ENCODE measurements at places on chromosomes 2 and 18. TPM values are rescaled to one million over a fixed set of nuclear protein-coding genes. Genes with fewer than 3 reads are reported as not detected.

DNA sequence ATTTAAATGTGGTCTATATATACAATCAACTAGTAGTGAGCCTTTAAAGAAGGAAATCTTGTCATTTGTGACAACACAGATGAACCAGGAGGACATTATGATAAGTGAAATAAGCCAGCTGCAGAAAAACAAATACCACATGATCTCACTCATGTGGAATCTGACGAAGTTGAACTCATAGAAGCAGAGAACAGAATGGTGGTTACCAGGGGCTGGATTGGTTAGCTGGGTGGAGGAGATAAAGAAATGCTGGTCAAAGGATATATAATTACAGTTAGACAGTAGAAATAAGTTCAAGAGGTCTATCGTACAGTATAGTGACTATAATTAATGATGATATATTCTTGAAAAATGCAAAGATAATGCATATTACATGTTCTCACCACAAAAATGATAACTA, 267.9 kb downstream of the FBXO15 start:
- no peaks in the 10 kb centered on the region for H3K4me1 ChIP-seq
- no peaks in the 10 kb centered on the region for H3K27me3 ChIP-seq
- no peak overlapping the region for H3K4me3 ChIP-seq
- no peak overlapping the region for H3K27ac ChIP-seq
- no peaks in the 10 kb centered on the region for H3K36me3 ChIP-seq

GRCh38 chr2:17912266-17912691, 33.8 kb downstream of the KCNS3 start:
- H3K27ac ChIP-seq = no peak overlapping the region
- DNase-seq = no peak
- no peak overlapping the region for H3K4me3 ChIP-seq
- no peaks in the 10 kb centered on the region for H3K36me3 ChIP-seq
- H3K4me1 ChIP-seq = peaks cover 21% of the 10 kb centered on the region

- H3K4me1 ChIP-seq = peaks cover 41% of the 10 kb centered on the region
- no peak overlapping the region for H3K27ac ChIP-seq
- no peak for DNase-seq
- H3K36me3 ChIP-seq = no peaks in the 10 kb centered on the region
- H3K27me3 ChIP-seq = no peaks in the 10 kb centered on the region
These were observed 93.7 kb downstream of the COBLL1 start for GRCh38 chr2:164747783-164748433.

DNA sequence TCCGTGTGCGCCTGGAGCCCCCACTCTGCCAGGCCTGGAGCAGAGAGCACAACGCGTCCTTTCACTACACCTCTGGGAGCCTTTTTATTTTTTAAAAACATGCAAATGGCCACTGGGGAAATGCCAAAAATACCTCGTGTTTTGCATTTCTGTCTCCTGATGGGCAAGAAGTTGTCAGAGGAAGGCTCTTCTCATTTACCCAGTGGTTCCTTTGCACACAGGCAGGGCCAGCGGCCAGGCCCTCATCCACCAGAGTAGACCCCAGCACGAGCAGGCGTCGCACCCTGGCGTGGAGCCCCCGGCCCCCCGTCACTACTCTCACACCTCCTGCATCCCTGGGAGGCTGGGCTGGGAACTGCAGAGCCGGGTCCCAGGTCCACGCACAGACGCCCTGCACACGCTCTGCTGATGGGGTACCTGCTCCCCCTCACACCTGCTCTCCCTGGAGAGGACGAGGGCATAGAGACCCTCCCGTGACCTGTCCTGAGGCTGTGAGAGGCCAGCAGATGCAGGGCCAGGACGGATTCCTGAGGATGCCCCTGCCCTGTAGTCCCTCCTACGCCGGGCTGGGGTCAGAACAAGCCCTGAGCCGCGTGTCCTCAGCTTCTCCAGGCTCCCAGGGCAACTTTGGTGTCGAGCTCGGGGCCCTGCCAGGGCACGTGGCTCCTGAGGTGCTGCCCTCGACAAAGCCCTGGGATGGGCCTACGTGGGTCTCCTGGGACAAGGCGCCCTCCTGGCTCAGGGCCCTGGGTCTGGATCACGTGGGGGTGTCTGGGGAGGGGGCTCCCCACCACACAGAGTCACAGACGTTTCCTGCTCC, 65.0 kb downstream of the NFATC1 start:
- peaks cover 7% of the 10 kb centered on the region for H3K4me1 ChIP-seq
- no peak overlapping the region for H3K4me3 ChIP-seq
- H3K36me3 ChIP-seq = peaks cover 10% of the 10 kb centered on the region
- no peak overlapping the region for H3K27ac ChIP-seq

The IL36B gene
- not detected for total RNA-seq

DNA sequence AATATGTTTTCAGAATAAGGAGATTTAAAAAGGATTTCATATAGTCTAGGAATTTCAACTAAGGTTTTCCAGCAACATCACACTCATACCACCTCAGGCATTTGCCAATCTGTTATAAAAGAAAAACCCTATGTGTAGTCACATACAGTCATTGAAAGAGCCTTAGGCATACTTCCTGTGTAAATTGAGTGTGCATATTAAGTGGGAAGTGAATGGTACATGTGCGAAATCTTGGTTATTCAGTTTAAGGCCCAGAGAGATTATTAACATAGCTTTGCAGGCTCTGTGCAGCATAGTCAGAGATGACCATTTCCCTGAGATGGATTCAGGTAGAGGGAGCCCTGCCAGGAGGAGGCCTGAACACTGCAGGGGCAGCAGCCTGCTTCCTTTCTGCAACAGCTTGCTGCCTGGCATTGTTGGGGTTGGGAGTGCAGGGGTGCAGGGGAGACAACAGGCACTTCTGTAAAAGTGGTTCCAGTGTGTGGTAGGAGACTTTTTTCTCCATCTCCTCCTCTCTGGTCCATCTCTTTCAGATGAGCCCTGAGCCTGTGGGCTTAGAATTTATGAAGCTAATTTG, 100.1 kb upstream of the OSR1 start:
- DNase-seq = no peak
- H3K27ac ChIP-seq = no peak overlapping the region
- H3K4me1 ChIP-seq = peaks cover 18% of the 10 kb centered on the region

The HOXD3 gene
- total RNA-seq = 1.2 TPM

The ERFE gene
- 1.3 TPM for total RNA-seq
